Stimulated activated CD4-positive, alpha-beta T cell treated with anti-CD3 and anti-CD28 coated beads, Interleukin-1b, Interleukin-23, amount 100 ng/mL, for 4 hours (primary cell): ENCODE measurements at places on chromosomes 6 and 20.

- DNase-seq: no peak
Measured at GRCh38 chr20:3901028-3901705, 12.0 kb downstream of the PANK2 start.

- DNase-seq: no peak
Measured at GRCh38 chr6:142900227-142900971, 44.6 kb downstream of the HIVEP2 start.

DNA sequence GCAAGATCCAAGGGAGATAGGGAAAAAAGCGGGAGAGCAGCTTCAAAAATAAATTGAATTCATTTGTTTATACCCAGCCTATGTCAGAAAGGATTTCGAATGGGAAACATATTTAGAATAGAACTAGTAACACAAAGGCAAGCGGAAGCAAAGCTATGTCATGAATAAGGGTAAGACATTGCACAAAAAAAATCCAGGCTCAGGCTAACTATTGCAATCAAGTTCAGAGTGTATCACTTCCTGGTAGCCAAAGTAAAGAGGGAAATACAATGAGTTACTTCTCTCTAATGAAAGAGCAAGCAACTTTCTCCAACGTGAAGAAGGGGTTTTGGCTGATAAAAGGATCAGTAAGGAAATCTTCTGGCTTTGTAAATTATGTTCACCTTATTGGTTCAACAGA lies 212.8 kb downstream of the ZMYND8 start:
- DNase-seq: no peak

DNA sequence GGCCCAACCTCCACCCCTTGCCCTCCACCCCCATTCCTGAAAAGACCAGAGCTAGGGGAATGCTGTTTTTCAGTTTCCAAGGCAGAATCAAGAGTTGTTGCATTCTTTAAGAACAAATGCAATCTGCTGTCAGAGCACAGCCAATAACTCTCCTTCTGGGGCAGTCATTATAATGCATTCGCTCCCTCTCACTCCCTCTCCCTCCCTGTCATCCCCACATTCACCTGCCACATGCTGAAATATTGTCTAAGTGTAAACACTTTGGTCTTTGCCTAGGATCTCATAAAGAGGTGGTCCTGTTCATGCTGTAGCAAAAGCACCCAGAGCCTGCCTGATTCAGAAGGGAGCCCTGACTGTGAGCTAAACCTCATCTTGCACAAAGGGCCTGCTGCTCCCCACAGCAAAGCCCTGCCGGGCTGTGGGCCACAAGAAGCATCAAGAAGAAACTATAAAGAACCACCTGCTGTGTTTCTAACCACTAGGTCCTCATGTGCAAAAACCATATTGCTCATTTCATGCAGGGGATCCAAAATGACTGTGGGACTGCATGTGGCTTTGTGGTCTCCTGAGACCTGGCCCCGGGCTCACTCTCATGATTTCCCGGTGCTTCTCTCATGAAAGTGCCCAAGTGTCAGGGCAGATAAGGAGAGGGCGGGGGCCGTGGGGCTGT lies 85.6 kb downstream of the GPR6 start:
- DNase-seq: no peak

GRCh38 chr6:5132731-5133130 lies 47.6 kb downstream of the PPP1R3G start:
- no peak for DNase-seq

DNA sequence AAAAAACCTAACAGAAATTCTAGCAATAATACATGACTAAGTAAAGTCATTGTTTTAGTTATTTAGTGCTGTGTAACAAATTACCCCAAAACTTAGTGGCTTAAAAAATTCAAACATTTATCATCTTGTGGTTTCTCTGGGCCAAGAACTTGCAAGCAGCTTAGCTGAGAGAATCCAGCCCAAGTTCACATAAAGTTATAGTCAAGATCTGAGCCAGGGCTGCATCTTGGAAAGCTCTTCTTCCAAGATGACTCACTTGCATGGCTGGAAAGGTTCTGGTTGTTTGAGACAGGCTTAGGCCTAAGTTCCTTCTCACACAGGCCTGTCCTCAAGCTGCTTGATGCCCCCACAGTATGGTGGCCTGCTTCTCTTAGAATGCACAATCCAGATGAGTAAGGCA lies 217.8 kb upstream of the TSHZ2 start:
- no peak for DNase-seq

- DNase-seq: no peak
Measured at GRCh38 chr6:43325876-43326275, 17.2 kb upstream of the CRIP3 start.

- no peak for DNase-seq
Measured at GRCh38 chr6:91562955-91563354, 976.1 kb upstream of the MAP3K7 start.

- DNase-seq: no peak
Measured at GRCh38 chr20:16017656-16018055, 555.6 kb downstream of the KIF16B start.

DNA sequence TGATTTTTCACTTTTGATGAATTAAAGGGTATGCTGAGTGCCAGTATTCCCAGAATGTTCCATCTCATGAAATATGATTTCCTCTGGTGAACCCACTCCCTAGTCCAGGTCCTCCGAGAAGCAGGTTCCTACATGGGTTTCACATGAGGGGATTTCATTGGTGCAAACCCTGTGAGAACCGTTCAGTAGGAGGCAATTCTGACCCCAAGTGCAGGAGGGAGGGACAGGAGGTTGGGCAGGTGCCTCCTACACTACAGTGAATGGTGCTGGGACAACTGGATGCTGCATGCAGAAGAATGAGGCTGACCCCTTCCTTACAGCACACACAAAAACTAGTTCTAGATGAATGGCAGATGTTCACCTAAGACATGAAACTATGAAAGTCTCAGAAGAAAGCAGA lies 5.1 kb upstream of the ULBP2 start:
- DNase-seq: no peak

DNA sequence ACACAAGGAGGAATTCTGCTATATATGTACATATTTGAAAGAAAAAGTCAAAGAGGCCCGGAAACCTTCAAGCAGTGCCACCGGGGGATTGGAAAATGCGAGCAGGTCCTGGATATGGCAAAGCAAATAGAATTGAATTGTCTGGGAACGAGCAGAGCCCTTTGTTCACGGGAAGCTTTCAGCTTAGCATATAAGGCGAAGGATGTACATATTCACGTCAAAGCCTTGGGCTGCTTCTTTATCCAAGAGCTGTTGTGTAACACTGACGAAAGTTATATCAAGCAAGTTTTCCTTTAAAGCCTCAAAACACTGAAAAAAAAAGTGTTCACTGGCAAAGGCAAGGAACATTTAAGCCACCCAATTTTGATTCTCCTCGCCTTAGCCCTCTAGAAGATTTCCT lies 171.0 kb downstream of the GPX5 start:
- DNase-seq: no peak

DNA sequence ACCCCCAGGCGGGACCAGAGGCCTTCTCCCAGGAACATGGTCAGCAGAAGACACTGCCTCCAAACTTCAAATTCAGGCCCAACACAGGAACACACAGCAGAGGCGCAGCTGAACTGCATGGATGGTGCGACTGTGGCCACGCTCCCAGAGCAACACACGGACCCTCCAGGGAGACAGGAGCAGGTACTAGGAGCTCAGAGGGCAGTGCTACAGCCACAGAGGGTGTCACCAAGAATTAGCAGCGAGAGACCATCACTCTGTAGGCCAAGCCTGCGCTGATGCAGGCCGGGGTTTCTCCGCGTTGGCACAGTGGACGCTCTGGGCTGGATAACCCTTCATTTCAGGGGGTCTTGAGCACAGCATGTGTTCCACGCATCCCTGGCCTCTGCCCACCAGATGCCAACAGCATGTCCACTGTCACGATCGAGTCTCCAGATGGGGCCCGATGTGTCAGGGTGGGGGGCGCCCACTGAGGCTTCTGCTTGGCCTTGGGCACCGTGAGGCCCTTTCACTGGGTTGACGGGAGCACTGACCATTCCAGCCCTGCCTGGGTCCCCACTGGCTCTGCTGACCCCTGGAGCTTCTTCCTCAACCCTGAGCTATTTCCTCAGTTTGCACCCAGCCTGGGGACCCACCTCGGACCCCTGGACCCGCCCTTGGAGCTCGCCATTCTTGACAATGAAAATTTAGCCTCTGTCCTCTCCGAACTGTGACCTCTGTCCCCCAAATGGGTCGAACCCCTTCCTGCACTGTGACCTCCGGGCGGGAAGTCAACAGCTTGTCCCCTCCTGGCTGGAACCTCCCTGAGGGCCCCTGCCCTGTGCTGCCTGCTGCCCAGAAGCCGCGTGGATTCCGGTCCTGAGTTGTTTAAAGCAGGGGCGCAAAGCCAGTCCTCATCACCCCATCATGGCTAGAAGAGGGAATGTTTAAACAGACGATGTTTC lies 239.4 kb downstream of the DLL1 start:
- no peak for DNase-seq

DNA sequence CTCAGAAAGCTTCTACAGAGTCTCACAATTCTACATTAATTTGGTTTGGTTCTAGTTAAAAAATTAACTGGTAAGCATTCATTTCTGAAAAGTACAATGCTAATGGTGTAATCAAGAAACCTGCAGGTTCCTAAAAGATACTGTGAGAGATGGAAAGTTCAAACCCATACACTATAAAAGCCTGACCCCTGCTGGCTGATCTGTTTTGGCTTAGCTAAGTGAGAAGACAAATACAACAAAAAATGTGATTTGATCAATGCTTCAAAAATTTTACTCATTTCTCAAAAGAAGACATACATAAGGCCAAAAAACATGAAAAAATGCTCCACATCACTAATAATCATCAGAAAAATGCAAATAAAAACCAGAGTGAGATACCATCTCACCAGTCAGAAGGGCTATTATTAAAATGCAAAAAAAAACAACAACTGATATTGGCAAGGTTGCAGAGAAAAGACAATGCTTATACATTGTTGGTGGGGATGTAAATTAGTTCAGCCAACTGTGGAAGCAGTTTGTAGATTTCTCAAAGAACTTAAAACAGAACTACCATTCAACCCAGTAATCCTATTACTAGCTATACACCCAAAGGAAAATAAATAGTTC lies 102.8 kb downstream of the MOXD1 start:
- DNase-seq: no peak

DNA sequence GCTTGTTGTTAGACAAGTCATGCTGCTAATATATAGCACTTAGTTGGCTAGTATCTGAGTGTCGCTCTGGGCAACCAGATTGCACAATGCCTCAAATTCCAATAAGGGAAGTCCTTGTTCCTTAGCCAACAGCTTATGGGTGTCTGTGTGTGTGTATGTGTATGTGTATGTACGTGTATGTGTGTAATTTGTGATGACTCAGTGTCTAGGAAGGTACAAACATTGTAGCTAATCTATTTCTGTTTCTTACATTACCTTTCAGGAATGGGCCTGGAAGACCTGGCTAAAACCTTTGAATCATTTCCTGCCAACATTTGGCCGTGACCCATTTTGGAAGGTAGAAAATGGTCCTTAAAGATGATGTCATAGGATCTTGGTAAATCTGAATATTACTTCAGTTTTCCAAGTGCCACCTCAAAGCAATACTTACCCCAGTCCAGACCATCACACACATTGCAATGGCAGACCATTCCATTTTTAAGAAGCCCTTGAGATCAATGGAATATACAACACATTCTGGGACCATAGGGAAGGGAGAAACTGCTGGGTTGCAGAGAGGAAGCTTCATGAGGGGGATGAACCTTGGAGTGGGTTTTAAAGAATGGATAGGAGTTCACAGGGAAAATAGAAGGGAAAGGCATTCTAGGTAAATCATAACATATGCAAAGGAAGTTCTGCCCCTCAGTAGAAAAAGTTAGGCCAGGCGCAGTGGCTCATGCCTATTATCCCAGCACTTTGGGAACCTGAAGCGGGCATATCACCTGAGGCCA lies 25.1 kb downstream of the NEDD9 start:
- DNase-seq: no peak

GRCh38 chr20:37882961-37883712 lies 19.8 kb upstream of the VSTM2L start:
- DNase-seq: no peak

- no peak for DNase-seq
Measured at GRCh38 chr6:84767526-84768201, 3.3 kb upstream of the TBX18 start.

DNA sequence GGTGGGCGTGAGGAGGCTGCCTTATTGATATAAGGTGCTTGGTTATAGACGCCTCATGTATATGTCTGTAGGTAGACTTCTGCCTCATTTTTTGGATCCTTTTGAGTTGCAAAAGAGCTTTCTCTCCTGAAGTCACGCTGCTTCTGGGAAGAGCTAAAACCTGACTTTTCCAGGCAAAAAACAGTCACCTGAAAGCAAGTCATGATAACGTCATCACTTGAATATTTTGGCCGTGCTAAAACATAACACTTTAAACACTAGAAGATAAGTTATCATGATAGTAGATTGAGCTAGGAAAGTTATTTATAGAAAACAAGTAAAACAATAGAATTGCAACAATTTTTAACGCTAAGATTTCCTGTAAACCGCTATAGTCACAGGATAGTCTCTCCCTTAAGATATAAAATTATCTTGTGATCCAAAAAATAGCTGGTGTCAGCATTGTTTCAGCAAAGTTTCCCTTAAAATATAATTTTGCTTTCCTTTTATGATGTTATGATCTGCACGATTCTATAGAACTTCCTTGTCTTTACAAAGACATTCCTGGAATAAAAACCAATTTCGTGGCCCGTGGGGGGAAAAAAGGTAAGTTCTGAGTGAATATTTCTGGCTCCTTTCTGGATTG lies 69.0 kb upstream of the AKAP12 start:
- no peak for DNase-seq

GRCh38 chr6:127073222-127073621 lies 45.2 kb upstream of the RSPO3 start:
- DNase-seq: no peak
